Germinal center (tissue), 1 donor: ENCODE measurements at places on chromosomes 11 and 22.
A peak's percentile ranks its signal among the peaks of the same experiment; 100 is the strongest.

GRCh38 chr22:37197451-37198257 lies 9.6 kb upstream of the C1QTNF6 start:
- DNase-seq: no peak

DNA sequence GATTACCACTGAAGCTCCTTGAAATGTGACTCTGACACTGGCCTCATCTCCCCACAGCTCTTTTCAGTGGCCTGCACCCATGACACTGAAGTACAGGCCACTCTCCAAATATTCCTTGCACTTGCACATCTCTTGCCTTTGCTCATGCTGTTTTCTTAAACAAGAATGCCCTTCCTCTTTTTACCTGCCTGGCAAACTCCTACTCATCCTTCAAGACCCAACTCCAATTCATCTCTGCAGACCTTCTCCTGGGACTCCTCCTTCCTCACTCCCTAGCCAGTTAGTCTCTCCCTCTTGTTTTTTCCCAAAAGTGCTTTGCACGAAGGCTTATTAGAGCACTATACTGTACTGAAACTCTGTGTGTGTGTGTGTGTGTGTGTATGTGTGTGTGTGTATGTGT lies 2.6 kb downstream of the KCNE3 start:
- no peak for DNase-seq

GRCh38 chr11:2305140-2305778 lies 3.4 kb downstream of the TSPAN32 start:
- peak; percentile 75 for DNase-seq

DNA sequence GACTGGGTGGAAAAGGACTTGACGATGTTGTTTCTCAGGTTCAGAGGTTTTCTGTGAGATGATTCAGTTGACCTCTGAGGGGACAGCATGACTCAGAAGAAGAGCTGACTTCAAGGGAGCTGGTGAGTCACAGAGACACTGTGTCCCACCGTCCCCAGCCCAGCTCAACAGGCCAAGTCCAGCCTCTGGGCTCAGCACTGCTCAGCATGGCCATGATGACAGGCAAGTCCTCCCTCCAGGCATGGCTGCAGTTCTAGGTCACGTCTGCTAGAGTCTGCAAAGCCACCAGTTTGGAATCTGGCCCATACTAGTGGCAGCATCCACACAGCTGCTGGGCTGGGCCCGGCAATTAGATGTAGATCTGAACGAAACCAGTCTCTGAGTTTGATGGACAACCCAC lies 12.9 kb downstream of the TRIM29 start:
- no peak for DNase-seq

DNA sequence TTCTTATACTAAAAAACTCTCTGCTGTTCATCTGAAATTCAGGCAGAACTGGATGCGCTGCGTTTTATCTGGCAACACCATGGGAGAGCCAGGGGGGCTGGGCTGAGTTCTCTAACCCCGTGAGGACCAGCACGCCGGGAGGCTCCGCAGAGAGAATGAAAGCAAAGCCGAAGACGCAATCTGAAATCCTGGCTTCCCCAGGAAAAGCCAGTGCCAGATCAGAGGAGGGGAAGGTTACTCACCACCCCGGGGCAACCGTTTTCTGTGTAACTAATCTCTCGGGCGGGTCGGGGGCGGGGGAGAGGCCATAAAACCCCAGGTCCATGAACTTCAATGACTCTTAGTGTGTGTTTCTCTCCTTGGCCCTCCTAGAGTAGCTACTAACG lies 99.4 kb downstream of the SHANK2 start:
- no peak for DNase-seq
